ENCODE measurements at places on chromosomes 5 and 9.

- no peak for DNase-seq
Measured at GRCh38 chr5:73749485-73750270, 123.7 kb downstream of the ARHGEF28 start.

GRCh38 chr5:38714703-38715355 is 131.0 kb upstream of the OSMR start:
- no peak for DNase-seq

DNA sequence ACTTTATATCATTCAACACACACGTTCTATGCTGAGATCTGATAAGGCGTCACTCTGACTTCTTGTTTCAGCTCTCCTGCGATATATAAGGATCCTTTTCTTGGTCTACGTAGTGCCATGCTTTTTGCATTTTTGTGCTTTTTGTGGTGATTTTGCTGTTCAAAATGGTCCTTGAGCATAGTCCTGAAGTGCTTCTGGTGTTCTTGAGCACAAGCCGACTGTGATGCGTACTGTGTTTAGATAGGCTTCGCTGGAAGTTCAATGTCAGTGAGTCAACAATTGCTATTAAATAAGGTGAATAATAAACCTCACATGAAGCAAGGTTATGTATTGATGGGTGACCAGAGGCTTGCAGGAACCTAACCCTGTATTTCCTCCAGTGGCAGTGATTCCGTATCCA is 46.8 kb downstream of the ACO1 start:
- no peak for DNase-seq

DNA sequence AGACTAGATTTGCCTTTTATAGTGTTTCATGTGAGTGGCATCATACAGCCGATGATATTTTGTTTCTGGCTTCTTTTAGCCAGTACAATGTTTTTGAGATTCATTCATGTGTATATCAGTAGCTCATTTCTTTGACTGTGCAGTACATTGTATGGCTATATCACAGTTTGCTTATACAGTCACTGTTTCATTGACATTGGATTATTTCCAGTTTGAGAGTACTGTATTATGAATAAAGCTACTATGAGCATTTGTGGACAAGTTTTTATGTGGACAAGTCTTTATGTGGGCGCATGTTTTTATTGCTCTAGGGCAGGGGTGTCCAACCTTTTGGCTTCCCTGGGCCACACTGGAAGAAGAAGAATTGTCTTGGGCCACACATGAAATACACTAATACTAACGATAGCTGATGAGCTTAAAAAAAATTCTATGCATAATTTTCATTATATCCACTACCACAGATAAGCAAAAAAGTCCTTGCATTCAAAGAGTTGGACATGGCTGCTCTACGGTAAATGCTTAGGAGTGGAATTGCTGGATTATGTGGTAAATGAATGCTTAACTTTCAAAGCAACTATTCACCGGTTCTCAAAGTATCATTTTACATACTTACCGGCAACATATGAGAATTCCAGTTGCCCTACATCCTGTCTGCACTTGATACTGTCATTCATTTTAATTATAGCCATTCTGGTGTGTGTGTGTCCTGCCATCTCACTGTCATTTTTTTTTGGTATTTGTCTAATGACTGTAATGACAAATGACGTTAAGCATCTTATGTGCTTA is 177.8 kb downstream of the RGS3 start:
- DNase-seq = no peak

- no peak for DNase-seq
Measured at GRCh38 chr5:143932584-143932983, 120.6 kb downstream of the HMHB1 start.

All from stimulated activated CD4-positive, alpha-beta T cell treated with anti-CD3 and anti-CD28 coated beads, Interleukin-2, amount 100 ng/mL, for 4 hours (primary cell).